ENCODE measurements at places on chromosomes 3 and 15.
A peak's percentile ranks its signal among the peaks of the same experiment; 100 is the strongest.

GRCh38 chr3:5581743-5582142 is 394.2 kb downstream of the EDEM1 start:
- DNase-seq: no peak

DNA sequence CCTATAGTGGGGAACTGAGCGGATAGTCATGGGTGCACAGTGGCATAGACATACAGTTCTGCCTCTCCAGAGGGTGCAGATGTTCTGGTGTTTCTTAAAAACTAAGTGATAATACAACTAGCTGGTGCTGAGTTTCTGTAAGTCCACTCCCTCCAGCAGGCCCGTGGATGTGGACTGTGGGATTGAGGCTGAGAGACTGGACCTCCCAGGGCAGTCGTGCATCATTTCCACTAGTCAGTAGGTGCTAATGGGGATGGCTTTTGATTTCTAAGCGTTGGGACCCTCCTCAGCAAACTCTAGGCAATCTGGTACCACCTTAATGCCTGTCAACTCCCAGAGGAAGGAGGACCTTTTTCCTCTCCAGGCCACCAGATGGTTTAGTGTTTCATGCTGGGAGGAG is 27.3 kb upstream of the TIMP4 start:
- DNase-seq: no peak

- no peak for DNase-seq
Observed at GRCh38 chr15:41492597-41493204, 973 bp upstream of the ITPKA start.

- DNase-seq: no peak
Observed at GRCh38 chr15:33865416-33865815, 102.9 kb upstream of the CHRM5 start.

DNA sequence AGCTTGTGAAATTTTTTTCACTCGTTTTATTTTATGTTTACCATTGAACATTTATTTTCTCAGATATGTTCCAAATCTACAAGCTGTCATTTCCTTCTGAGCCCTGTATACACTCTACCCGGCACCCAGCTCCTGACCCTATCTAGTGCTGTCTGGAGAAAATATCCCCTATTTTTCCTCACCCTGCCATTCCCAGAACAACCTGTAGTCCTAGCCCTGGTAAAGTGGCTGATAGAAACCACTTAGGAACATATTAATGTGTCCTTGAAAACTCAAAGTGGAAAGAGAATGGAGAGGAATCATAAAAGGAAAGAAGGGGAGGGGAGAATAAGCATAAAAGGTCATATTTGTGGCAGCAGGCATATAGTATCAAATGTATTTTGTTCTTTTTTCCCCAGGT is 8.2 kb upstream of the TIMMDC1 start:
- no peak for DNase-seq

- no peak for DNase-seq
Observed at GRCh38 chr3:115082260-115082659, 64.8 kb downstream of the ZBTB20 start.

- DNase-seq: no peak
Observed at GRCh38 chr3:110420158-110420641, 651.4 kb upstream of the NECTIN3 start.

- no peak for DNase-seq
Observed at GRCh38 chr3:63933459-63933858, 21.3 kb upstream of the SCAANT1 start.

DNA sequence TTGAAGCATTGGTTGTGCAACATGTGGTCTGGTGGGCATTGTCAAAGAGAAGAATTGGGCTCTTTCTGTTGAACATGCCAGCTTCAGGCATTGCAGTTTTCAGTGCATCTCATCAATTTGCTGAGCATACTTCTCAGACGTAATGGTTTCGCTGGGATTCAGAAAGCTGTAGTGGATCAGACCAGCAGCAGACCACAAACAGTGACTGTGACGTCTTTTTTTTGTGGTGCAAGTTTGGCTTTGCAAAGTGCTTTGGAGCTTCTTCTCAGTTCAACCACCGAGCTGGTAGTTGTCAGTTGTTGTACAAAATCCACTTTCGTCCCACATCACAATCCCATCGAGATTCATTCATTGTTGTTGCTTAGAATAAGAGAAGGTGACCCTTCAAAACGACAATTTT is 84.5 kb downstream of the NPAP1 start:
- DNase-seq: no peak

DNA sequence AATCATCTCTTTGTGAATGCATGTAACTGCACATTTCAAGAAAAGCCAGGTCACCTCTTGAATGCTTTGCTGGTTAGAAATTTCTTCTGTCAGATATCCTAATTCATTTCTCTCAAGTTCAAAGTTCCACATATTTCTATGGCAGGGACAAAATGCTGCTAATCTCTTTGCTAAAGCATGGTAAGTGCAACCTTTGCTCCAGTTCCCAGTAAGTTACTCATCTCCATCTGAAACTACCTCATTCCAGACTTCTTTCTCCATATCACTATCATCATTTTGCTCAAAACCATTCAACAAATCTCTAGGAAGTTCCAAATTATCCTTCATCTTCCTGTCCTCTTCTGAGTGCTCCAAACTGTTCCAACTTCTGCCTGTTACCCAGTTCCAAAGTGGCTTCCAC is 230.6 kb downstream of the ZMAT3 start:
- no peak for DNase-seq

DNA sequence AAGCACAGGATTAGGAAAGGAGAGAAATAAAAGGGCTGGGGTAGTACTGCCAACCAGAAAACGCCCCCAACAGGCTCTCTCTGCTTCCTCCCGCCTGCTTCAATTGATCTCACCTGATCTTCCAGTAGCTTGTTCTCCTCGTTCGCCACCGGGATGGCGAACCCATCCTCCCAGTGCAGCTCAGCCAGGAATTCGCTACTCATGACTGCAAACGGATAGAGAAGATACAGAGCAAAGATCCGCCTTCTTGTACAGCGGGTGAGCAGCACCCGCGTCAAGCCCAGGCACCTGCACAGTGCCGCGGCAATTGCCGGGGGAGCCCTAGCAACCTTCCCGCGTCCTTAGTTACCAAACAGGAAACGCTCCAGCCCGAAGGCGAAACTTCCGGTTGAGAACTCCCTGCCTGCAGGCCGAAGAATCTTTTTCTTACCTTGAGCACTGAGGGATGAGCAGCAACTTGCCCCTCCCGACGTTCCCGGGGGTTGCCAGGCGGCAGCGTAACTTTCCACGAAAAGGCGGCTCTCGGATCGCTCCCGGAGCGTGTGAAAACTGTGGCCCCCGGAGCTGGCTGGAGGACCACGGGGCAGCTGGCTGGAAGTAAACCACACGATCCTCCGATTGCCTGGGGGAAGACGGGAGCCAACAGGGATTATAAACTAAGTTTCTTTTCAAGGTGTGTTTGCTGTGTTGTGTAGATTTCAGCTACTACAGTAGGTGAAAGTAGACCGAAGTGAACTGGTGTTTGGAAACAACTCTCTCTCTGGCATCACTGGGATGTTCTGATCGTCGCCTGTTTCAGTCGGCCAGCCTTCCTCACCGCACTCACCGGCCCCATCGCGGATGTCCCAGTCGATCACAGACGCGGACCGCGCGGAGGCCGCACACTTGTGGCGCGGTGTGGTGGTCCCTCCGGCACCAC is at the start of gene CCDC39:
TSS of gene CCDC39 (minus strand) at position 312 of the 919 bp plus-strand sequence. CDS start at position 203, 109 bp downstream.
- DNase-seq: peak; percentile 87

DNA sequence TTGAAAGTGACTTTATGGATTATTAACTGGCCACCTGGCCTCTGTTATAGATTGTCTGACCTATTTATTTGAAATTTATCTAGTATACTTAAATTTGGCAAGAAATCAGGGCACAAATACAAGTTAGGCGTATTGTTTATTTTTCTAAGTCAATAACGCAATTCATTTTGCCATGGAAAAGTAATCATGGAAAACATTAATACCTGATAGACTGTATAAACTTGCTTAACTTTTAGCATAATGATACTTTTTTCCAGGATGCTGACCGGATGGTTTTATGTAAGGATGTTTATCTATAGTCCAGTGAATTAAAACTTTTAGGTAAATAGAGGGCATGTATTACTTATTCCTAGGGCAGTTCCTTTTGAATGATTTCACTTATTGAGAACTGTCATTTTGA is 20.2 kb downstream of the FNDC3B start:
- DNase-seq: no peak

- no peak for DNase-seq
Observed at GRCh38 chr3:194675081-194675640, 3.2 kb upstream of the LSG1 start.

DNA sequence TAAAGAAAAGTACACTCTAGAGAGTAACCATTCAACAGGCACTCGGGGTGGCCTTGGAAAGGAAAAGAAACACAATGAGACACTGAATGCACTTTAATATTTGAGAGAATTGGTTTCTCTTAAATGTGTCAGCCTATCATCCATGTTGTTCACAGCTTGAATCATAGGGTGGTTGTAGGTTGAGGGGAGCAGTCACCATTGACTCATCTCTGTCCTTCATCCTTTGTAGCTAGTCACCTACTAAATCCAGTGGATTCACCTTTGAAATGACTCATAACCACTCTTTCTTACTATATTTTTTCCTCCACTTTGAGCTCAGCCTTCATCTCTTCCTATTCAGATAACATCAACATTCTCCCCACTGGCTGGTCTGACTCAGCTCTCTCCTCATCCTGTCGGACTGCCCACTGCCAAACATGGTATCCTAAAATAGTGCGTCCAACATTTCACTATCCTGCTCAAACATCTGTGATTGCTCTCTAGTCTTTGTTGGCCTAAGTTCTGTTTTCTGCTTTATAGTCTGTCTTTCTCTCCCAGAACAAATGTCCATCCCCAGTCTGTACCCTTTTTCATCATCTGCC is 182.7 kb upstream of the GADL1 start:
- DNase-seq: no peak

DNA sequence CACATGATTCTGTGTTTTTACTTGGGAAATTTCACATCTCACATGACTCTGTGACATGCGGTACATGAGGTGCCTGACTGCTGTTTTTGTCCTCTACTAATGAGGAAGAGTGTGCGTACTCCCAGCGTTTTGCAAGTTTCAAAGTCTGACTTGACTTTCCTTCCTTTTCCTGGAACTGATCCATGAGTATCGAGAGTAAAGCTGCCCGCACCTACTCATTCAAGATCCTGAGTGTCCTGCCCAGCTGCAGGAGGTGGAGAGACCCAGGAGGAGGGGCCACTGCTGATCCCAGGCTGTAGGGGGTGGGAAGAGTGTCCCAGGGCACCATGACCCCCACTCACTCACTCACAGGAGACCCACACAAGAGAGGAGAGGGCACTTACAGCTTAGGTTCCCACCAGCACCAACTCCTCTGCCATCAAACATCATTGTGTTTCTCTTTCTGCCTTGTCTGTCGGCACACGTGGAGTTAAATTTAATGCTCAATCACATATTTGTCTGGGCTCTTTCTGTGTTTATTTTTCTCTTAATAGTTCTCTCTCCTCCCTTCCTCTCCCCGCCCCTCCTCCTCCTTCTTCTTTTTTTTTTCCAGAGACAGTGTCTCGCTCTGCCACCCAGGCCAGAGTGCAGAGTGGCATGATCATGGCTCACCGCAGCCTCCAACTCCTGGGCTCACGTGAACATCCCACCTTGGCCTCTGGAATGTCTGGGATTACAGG is 1.4 kb downstream of the CCR5AS start:
- no peak for DNase-seq

GRCh38 chr3:169699070-169699469 is 35.6 kb upstream of the MECOM start:
- DNase-seq: no peak

DNA sequence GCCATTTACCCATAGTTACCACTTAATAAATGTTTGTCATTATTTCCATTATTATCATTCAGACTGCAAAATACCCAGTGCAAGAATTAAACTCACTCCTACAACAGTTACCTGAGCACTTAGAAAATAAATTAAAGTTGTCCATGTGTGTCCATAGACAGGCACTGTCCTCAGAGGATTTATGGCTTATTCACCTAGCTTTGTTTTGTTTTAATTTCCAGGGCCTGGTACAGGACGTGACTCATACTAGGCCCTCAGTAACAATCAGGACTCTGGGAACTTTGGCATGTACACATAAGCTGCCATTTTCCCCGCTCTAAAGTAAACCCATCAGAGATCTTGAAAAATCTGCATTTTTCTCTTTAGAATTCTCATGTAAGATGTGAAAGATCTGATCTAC is 458.5 kb upstream of the ARRDC4 start:
- no peak for DNase-seq

DNA sequence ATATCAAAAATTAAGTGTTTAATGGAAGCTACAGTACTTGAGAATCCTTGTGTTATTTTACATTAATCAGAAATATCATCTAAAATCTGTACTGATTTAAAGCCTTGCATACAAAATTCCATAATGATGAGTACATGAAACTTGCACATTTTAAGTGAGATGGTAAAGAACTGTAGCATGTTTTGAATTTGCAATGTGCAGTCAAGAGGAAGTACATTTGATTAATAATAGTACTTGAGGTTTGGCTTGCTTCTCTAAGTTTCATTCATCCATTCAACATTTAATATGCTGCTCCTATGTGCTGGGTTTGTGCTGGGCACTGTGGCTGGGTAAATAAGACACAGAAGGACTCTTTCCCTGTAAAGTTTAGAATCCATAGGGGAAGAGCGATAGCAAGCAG is 332.3 kb downstream of the CNTN3 start:
- no peak for DNase-seq

- no peak for DNase-seq
Observed at GRCh38 chr3:189734061-189734460, 102.9 kb downstream of the TP63 start.

GRCh38 chr3:156151824-156152428 is 31.5 kb downstream of the KCNAB1 start:
- DNase-seq: peak; percentile 63

DNA sequence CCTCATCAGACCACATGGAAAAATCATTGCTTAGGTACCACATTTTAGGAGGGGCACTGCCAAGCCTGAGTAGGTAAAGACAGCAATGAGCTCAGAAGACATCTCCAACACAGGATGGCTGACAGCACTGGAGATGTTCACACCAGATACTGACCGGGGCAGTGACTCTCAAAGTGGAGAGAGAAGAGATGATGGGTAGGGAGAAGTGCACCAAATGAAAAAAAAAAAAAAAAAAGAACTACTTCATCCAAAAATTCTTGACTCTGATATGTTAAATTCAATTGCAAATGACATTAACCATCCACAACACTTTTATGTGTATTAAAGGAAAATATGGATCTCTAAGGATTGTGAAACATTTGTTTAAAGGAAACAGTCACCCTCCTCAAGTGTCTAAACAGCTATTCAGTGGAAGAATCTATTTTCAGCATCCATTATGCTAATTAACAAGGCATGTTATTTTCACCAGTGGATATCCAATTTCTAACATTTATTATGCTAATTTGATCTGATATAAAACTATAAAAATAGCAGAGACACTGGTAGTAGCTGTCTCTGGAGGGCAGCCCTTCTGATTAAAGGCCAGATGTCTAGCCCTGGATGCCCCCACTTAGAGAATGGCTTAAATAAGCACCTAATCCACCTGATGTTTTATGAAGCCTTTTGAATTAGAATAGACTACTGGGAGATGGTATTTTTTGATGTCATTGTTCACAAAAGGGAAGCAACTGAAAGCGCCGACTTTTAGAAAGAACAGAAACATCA is 48.2 kb upstream of the VGLL4 start:
- DNase-seq: no peak

- DNase-seq: no peak
Observed at GRCh38 chr3:106255870-106256248, 387.0 kb upstream of the CBLB start.

- DNase-seq: no peak
Observed at GRCh38 chr3:126865736-126866135, 117.2 kb upstream of the PLXNA1 start.

All from NCI-H1436 (cell line).